RPMI8226 (cell line): ENCODE measurements at places on chromosomes 12 and 14.

GRCh38 chr14:86168371-86168770, 638.4 kb downstream of the FLRT2 start:
- DNase-seq: no peak

GRCh38 chr14:103155010-103155409, 31.7 kb downstream of the TNFAIP2 start:
- DNase-seq: peak; percentile 63

DNA sequence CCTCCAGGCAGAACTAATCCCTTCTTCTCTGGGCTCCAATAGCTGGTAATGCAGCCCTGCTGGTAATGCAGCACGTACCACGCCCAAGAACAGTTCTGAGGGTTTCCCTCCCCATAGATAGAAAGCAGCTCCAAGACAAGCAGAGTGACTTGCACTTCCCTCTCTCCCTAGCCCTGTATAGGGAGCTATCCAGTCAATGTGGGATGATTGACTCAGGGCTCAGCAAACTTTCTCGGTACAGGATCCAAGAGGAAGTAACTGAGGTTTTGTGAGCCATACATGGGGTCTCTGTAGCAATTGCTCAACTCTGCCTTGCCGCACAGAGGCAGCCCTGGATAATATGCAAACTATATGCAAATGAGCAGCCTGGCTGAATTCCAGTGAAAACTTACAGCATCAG, 15.5 kb upstream of the FKBP4 start:
- no peak for DNase-seq

- DNase-seq: no peak
Observed at GRCh38 chr14:82449926-82450468, 916.3 kb upstream of the SEL1L start.

DNA sequence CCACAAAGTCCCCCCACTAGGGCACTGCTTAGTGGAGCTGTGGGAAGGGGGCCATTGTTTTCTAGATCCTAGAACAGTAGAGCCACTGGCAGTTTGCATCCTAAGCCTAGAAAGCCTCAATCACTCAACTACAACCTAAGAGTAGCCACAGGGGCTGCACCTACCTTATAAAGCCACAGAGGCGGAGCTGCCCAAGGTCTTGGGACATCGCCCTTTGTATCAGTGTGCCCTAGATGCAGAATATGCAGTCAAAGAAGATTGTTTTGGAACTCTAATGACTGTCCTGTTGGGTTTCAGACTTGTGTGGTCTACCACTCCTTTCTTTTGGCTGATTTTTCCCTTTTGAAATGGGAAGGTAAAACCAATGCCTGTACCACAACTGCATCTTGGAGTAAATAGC, 59.5 kb downstream of the ATP2B1 start:
- DNase-seq: no peak

- no peak for DNase-seq
Observed at GRCh38 chr14:32166029-32166428, 35.8 kb upstream of the RNU6-7 start.

- DNase-seq: no peak
Observed at GRCh38 chr12:118436986-118437385, 60.6 kb downstream of the SUDS3 start.

- no peak for DNase-seq
Observed at GRCh38 chr12:93757792-93758694, 80.9 kb downstream of the CRADD start.

DNA sequence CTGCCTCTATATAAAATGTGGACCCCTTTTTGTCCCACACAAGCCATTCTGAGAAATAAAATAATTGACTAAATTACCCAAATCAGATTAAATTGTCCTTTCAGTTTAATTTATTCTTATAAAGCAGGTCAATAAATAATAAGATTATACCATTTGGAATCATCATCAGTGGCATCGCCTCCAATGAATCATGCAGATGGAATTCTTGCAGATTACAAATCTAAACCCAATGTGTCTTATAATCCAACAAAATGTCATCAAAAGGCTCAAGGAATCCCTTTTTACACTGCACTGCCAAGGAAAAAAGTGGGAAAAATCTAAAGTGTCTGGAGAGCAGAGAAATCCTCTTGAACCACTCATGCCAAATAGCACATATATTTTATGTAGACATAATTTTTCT, 138.2 kb upstream of the TSPAN8 start:
- DNase-seq: no peak

- DNase-seq: no peak
Observed at GRCh38 chr12:90489141-90489540, 465.8 kb downstream of the CCER1 start.

DNA sequence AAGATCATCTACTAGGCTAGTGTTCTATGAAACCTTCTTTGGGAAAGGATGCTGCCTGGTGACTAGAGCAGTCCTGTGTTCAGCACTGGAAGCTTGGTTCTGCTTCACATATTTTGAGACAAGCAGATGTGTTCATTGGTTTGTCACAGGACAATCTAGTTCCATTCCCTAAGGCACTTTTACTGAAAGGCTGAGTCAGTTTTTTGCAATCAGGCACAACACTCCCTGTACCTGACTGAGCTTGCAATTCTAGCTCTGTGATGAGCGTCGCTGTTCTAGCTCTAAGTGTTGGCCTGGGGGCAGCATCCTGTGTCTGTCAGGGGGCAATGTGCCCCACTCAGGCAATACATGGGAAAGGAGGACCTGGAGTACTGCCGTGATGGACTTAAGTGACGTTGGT, 144.4 kb downstream of the CAND1 start:
- DNase-seq: no peak

GRCh38 chr12:129941618-129942017, 37.8 kb upstream of the TMEM132D start:
- no peak for DNase-seq

DNA sequence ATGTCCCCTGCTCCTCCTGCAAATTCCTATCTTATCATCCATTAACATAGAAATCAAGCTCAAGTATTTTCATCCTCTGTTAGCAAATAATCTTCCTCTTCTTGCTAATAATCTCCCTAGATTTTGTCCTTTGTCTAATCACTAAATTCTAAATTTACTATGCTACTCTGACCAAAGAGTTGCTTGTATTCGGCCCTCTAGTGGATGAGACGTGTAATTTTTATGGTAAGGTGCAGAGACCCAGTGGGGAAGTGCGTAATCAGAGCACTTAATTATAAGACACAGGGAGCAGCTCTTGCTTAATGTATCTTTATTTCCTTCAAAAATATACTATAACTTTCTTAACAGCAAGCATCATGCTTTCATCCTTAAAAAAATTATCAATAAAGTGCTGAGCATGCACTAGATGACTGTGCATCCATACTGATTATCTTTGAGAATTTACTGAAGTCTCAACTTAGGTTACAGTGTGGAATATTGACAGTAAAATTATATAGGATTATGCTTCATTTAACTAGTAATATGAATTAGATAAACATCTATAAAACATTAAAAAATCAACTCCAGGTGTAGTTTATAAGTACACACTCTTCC, 212.6 kb downstream of the SLC16A7 start:
- DNase-seq: peak; percentile 30

DNA sequence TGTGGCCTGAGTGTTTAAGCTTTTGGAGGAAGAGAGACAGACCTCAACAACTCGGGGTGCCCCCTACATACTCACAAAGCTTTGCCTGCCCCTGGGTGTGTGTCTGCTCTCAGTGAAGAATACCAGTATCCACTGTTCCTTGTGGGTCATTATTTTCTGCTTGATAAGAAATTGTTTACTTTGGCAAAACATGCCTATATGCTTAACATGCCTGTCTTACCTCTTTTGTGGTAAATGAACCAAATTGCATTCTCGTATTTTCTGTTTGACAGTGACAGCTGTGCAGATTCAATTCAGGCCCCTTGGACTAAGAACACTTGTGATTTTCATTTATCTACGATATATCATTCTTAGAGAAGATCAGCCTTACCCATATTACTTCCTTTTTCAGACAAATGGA, 50.6 kb upstream of the REP15 start:
- DNase-seq: no peak

GRCh38 chr14:103702497-103703432, 12.5 kb downstream of the XRCC3 start:
- DNase-seq: no peak

DNA sequence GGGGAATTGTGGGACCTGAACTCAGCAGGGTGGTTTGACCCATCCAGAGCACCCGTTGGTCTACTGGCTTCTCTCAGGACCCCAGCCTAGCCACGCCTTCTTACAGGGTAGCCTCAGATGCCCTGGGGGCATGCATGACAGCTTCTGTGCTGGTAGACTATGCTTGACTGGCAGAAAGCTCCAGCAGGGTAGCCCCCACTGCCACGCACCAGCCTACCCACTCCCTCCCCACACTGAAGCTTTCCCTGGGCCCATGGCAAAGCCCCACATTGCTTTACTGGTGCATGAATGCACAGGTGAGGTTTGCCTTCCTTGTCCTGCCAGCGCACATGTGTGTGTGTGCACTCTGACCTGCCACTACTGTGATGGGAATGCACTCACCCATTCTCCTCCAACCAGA, 772.2 kb downstream of the LRFN5 start:
- no peak for DNase-seq

DNA sequence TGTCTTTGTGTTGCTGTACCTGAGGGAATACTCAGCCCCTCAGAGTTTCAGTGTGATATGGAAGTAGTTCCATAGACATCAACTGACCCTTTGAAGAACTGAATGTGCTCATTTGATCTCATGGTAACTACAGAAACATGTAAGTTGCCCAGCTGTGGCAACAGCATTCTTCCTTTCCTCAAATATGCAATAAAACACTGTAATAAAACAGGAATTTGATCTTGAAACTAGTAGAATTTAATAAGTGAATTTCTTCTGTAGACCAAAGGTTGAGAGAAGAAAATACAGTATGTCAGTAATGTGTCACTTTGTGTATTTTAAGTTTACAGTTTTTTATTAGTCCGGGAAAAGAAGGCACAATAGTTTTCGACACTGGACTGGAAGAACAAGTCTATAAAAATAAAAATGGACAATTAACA, 31.9 kb downstream of the KCTD10 start:
- DNase-seq: no peak

- DNase-seq: no peak
Observed at GRCh38 chr12:118307069-118307954, 65.4 kb downstream of the TAOK3 start.

GRCh38 chr12:100398307-100398706, 41.4 kb downstream of the SLC17A8 start:
- no peak for DNase-seq
